ENCODE measurements at places on chromosomes 5 and 9.

GRCh38 chr5:31688515-31689092, 49.7 kb downstream of the PDZD2 start:
- no peak for DNase-seq

DNA sequence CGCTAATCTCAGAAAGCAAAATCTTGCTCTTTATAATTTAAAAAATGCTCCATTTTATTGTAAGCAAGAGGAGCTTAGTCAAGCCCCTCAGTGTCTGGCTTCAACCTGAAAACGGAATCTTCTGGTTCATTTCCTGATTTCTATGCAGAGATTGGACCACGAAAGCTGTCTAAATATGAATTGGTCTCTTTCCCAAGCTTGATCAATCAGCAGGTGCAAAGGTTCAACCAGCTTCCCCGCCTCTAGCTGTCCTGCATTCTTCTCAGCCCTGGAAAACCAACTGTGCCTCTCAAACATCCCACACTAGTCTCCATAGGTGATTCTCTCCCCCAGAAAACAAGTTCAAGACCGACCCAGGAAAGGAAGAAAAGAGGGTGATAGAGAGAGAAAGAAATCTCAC, 34.5 kb downstream of the FNBP1 start:
- DNase-seq: no peak

GRCh38 chr5:147458581-147458980, 51.3 kb downstream of the DPYSL3 start:
- DNase-seq: no peak

GRCh38 chr5:82560561-82560960, 282.4 kb upstream of the RPS23 start:
- DNase-seq: no peak

DNA sequence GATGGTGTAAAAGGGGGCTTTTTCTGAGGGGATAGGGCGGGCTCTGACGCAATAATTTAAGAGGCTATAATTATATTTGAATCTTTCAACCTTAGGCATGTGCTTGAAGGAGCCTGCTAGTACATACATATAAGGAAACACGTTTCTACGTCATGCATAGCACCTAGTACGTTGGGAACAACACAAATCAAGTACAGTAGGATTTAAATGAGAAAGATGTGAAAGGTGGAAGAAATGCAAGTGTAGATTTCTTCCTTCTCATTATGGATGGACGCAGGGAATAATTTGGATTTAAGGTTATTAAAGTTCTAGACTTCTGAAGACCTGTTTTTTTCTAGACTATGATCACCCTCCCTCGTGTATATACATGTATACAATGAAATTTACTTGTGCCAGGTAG, 927 bp upstream of the CDO1 start:
- no peak for DNase-seq

GRCh38 chr9:121178676-121179372, 22.8 kb downstream of the RAB14 start:
- no peak for DNase-seq

- DNase-seq: no peak
Measured at GRCh38 chr9:5950261-5950660, 59.6 kb downstream of the MLANA start.

DNA sequence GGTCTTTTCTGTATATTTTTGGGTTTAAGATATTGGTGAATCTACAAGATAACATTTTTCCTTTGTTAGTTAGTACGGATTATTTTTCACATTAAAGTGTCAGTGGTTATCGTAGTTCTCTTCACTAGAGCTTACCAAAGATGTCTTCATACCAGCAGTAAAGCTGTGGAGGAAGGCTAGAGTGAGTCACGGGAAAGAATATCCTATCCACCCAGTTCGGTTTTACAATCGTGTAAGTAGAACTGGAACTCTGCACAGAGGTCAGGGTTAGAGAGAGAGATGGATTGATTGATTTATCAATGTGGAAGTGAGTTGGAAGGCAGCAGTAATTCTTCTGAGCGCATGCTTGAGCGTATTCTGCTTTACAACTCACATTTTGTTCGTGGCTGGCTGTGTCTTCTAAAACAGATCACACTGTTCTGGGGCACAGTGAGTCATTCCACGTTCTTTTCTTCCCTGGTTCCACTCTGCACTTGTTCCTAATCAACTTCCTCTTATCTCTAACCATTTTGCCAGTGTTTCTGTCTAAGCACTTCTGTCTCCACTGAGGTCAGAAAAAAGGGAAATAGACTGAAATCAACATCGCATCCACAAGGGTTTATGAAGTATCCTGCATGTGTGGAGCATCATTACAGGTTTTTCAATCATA, 86.5 kb upstream of the ARRDC3 start:
- DNase-seq: no peak

- no peak for DNase-seq
Measured at GRCh38 chr9:89365532-89365912, 47.2 kb downstream of the SECISBP2 start.

DNA sequence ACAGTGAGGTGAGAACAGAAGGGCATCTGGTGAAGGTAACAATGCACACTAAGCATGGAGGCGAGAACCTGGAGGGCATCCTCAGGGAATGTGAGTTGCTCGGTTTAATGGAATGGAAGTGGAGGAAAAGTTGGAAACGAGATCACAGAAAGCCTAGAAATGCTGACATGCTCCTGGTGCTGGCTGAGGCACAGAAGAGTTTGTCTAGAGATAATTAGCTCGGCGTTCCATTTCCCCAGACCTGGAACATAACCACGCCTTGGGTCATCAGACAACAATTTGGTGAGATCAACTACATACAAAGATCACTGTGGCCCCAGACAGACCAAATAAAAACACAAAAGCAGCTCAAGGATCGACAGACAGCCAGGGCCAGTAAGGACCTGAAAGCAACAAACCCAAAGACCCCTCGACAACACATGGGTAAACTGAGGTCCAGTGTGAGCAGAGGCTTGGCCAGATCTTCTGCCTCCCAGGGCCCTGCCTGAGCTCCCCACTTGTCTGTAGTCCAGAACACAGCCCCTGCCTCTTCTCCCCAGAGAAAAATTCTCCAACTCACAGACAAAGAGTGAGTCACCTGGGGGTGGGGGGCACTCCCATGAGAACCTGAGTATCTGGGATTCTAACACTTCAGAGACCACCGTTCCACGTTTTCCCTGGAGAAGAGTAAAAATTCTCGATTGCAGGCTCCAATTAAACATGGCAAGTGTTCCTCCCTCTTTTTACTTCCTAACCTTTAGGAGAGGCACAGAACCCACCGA, 52.5 kb downstream of the SHB start:
- no peak for DNase-seq

DNA sequence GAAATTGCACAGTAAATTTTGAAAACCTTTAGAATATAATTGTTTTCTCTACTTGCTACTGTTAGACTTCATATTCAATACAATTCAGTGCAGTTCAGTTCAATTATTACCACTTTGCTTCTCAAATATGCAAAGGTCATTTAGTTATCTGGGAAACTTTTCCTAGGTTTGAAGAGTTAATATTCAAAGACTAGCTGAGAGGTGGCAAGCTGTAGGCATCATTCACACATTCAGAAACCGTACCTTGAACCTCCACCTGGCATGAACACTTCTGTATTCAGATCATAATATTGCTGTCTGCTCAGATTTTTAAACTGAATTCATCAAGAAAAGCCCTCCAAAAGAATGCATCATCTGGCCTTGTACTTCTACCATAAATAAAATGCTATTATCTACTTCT, 162.1 kb upstream of the PCSK5 start:
- DNase-seq: no peak

DNA sequence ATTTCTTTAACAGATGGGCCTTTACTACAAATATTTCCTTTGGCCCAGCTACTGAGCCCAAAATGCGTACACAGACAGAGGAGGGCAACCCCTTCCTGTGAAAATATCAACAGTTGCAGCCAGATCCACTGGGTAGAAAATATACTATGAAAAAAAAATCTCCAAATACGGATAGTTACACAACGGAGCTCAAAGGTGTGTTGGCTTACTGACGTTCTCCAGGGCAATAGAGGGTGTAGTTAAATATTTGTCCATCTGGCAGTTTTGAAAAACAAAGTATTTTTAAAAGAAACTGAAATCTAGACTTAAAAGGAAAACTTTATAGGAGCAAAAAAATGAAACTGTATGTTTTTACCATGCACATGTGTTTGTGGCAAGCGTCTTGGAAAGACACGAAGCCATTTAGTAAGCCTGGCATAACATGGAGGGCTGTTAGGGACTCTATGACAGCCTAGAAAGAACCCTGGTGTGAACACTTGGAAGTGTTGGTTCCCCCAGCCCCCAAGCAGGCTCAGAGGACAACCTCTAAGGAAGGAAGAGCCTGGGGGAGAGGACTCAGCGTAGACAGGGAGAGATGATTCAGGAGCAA, 157.8 kb upstream of the TRPM3 start:
- no peak for DNase-seq

Data from HS-27A (cell line).